ENCODE measurements at places on chromosomes 12 and 14.

DNA sequence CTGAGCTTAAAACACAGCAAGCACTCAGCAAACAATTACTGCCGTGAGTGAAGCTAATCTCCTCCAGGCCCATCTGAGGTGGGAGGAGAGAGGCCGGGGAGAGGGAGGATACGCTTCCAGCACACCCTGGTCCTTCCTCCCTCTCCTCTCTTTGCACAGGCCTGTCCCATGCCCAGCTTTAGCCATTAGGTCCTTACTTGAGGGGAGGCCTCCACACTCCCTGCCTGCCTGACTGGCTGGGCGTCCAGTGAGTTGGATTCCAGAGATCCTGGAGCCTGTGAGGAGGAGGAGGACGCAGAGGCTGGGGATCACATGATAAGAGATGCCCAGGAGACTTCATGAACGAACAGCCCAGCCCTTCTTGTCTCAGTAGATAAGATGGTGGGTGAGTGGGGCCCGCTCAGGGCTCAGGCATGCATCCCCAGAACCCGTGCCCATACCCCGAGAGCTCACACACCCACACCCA is 65.1 kb upstream of the NCOR2 start:
- no peak for DNase-seq

- no peak for DNase-seq
These were observed 11.0 kb downstream of the RACGAP1 start for GRCh38 chr12:50014342-50014741.

DNA sequence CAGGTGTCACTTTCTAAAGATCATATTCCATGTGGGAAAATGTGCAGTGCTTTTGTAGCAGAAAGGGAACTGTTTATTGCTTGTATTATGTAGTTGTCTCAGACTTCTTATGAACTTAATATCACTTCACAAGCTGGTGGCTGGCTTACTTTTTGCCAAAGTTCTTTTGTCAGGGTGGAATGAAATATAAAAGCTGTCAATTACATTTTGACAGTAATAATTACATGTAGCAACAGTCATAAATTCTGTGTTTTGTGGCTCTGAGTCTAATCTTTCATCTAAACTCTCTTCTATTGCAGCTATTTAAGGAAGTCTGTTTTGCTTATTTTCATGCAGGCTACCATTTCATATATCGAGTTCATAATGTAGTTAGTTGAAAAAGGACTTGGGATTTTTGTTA is 106.6 kb downstream of the OTOGL start:
- no peak for DNase-seq

DNA sequence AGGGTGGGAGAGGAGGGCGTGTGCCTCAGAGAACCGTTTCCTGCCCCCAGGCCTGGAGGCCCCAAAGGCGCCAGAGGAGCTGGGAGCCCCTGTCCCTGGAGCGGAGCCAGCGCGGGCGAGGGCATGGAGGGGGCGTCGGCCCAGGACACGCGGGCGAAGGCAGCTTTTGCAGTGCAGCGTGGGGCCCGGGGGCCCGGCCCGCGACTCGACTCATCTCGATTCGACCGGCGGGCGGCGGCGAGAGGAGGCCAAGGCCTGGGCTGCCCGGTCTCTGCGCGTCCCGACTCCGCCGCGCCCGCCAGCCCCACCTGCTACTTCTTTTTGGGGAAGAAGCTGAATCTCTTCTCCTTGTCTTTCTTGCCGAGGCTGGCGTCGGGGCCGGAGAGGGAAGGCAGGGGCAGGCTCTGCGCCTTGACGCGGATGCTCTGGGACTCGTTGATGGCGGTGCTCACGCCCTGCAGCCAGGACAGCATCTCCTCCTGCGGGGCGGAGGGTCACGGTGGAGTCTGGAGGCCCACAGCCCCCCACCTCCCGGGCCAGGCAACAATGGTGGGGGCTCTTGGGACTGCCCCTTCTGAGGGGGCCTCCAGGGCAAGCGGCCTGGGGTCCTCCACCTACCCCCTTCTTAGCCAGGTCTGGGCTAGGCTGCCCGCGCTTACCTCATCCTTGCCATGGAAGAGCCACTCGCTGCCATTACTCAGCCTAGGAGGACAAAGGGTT is 44.9 kb downstream of the PLEKHG3 start:
- no peak for DNase-seq

DNA sequence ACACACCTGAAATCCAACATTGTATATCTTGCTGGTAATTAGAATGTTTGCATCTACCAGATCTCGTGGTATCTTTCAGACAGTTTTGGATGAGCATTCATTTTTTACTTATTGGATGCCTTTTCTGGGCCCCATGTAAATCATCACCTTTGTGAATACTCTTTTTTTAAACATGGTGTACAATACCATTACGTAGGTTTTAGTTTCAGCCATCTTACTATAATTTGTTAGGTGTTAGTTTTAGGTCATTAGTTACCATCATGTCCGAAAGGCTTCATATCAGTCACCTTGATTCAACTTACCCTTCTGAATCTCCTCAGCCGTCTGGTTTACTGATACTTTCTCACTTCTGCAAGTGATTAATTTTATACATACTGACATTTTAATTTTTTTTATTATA is 5.3 kb downstream of the EIF2S1 start:
- no peak for DNase-seq

DNA sequence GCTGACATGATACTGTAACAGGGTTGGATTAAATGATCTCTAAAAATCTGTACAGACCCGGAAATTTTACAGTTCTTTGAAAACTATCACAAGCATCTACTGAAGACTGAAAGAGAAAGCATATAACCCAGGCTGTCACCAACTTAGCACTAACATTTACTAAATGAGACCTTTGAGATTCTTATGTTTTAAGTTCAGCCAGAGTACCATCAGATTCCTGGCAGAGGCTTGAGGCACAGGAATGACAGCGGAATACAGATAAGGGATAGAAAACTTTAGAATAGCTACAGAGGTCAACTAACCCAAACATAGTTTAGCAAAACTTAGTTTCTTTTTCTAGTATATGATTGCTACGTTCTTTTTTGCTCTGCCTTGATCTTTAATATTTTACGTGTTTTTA is 91.6 kb upstream of the FERMT2 start:
- no peak for DNase-seq

DNA sequence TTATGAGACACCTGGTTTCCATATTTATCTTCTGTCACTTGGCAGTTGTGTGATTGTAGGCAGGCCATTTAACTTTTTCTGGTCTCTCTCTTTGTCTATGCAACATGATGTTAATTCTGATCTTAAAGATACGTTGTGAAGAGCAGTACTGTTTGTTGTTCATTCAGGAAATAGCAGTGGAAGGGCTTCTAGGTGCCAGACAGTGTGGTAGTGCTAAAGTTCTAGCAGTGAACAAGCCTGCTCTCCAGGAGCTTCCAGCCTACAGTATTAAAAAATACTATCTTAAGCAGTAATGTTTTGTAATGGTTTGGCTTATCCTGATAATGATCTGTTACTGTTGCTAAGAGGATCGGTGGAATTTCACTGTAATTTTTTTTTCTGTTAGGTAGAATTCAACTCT is 15.2 kb downstream of the NAA30 start:
- no peak for DNase-seq

DNA sequence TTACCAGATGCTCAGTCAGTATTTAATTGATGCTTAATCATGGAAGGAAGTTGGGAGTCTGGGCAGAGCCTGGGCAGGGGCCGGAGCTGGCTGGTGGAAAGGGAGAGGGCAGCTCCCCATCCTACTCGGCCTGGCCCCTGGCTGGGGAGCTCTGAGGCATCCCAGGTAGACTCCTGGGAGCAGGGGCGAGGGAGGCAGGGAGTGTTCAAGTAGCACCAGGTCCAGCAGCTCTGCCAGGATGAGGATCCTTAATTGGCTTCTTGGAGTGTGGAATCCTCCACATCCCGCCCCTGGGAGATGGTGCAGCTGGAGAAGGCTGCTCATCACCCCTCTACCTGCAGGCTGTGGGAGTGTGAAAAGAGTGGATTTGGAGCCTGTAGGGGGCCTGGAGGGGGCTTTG is 30.9 kb downstream of the SYNDIG1L start:
- no peak for DNase-seq

DNA sequence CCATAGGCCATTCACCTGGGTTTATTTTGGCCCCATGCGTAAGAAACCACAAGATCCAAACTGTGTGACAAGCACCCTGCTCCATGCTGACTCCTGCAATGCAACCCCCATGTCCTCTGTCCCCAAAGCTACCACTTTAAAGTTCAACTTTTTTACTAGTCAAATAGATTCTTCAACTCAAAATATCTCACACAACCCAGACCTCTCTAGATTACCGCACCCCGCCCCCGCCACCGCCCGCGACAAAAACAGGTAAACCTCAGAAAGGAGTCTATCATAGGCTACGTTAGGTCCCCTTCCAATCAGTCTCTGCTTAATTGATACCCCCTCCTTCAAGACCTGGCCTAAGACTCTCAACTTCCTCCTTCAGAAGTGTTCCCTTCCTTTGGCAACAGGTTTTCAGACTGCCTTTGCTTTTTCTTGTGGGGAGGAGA is 2.2 kb downstream of the ZFP36L1 start:
- DNase-seq, result peak; percentile 81

GRCh38 chr12:123237646-123238329 is 4.6 kb downstream of the MTRFR start:
- DNase-seq, result peak; percentile 81

- DNase-seq, result peak; percentile 76
These were observed 769 bp downstream of the FKBP4 start for GRCh38 chr12:2795291-2796186.

- DNase-seq, result no peak
These were observed 24.1 kb downstream of the MDGA2 start for GRCh38 chr14:47651337-47651736.

DNA sequence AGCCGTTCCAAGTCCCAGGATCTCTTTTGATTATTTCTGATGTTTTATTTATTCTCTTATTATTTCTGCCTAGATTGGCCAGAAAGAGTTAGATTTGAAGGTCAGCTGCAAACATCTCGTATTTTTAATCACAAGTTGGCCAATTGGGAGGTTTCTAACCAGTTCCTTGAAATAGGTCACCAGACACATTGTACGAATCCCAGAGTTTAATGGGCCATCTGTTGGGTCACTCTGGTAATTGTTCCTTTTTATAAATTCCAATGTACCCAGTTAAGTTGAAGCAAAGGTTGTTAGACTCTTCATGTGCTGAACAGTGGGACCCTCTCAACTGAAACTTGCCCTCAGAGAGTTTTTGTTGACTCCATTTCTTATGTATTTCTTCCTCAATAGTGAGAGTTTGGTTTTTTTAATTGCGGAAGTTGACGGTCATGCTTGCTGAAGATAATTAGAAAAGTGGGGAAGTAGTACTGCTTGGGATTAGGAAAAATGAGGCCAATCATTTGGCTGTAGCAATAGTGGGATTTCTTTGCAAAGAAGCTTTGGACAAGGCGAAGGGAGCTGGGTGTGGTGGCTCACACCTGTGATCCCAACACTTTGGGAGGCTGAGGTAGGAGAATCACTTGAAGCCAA is 382.7 kb upstream of the RGS6 start:
- DNase-seq, result no peak

- no peak for DNase-seq
These were observed 128.3 kb downstream of the SSPN start for GRCh38 chr12:26323673-26324072.

- DNase-seq, result no peak
These were observed 33.1 kb upstream of the COL2A1 start for GRCh38 chr12:48037267-48037915.

GRCh38 chr12:39620659-39621658 is 1.4 kb upstream of the ABCD2 start:
- peak; percentile 65 for DNase-seq

- no peak for DNase-seq
These were observed 26.6 kb downstream of the ZNF410 start for GRCh38 chr14:73913256-73913655.

- no peak for DNase-seq
These were observed 776.8 kb downstream of the NRXN3 start for GRCh38 chr14:78946949-78947348.

- peak; percentile 51 for DNase-seq
These were observed 11.5 kb downstream of the ZFP36L1 start for GRCh38 chr14:68781161-68782021.

DNA sequence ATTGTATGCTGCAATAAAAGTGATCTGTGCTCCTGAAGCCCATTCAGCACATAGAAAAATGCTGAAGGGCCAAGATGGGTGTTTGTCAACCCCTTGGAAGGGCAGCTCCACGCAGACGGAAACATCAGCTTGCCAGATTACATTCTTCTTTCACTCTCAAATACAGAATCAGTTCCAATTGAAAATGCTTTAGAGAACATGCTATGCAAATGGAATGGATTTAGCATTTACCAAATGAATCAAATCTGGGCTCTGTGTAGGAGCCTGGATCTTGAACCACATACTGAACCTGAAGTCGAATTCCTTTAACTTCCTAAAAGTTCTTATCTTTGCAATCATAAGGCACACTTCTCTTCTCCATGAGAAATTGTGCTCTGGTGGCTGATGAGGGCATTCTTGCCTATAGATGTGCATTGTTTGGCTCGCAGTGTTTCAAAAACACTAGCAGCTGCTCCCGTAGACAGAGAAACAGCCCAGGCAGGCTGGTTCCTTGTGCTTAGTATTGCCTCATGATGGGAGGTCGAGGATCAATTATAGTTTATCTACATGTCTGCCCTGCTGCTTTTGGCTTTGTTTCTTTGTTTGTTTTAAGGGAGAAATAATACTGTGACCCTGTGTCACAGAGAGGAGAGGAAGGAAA is 489.8 kb upstream of the FLRT2 start:
- no peak for DNase-seq

DNA sequence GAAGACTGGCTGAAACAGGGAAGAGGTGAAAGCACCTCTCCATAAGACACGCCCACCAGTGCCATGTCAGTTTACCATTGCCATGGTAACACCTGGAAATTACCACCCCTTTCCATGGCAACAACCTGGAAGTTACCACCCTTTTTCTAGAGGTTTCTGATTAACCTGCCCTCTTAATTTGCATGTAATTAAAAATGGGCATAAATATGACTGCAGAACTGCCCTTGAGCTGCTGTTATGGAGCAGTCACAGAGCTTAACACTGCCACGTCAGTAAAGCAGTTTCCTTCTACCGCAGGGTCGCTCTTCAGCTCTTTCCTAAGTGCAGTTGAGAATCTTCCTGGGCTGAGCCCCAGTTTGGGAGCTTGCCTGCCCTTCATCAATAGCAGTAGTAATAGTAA is 55.2 kb downstream of the RASSF3 start:
- peak; percentile 44 for DNase-seq

- DNase-seq, result no peak
These were observed 103.3 kb upstream of the CRY1 start for GRCh38 chr12:107196681-107197080.

DNA sequence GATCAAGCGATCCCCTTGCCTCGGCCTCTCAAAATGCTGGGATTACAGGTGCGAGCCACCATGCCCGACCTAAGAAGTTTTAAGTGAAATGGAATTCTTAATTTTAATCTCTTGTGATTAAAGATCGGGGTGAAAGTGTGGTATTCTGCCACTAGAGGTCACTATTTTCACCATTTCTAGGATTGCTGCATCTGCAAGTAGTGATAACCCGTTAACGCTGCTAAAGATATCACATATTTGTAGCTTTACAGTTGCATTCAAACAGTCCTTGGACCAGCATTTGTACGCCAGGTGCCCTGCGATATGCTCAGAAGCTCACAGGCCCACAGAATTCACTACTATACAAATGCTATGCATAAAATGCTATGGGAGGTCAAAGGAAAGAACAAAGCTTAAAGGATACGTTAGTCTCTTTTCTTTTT is 19.3 kb downstream of the CCDC62 start:
- no peak for DNase-seq

Data from stimulated activated CD4-positive, alpha-beta T cell treated with anti-CD3 and anti-CD28 coated beads, Interleukin-2, amount 100 ng/mL, for 24 hours (primary cell).